ENCODE measurements at places on chromosomes 6 and 20.
A peak's percentile ranks its signal among the peaks of the same experiment; 100 is the strongest.

- DNase-seq = no peak
Observed at GRCh38 chr6:17725083-17725482, 18.4 kb upstream of the NUP153 start.

- no peak for DNase-seq
Observed at GRCh38 chr6:74741646-74742045, 464.2 kb downstream of the COL12A1 start.

GRCh38 chr20:49207076-49207475, 12.1 kb upstream of the DDX27 start:
- no peak for DNase-seq

DNA sequence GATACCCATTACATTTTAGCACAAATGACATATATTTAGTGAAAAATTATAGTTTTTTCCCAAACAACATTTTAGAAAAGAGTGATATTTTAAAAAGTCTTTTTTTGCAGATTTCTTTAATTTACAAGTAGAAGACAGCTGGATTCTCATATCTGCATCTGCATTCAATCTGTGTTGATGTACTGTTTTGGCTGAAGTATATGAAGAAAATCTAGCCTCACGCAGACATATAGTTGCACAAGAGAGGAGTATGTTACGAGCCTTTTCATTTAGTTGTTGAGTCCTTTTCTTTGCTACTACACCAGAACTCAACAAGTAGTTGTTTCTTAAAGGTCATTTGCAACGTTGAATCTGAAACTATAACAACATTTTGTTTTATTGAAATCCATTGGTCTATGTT, 314.3 kb upstream of the SUPT3H start:
- no peak for DNase-seq

- DNase-seq = peak; percentile 25
Observed at GRCh38 chr6:56093776-56094175, 153.6 kb downstream of the COL21A1 start.
